ENCODE measurements at places on chromosomes 3 and 15.

GRCh38 chr3:27976933-27977332 is 254.8 kb upstream of the EOMES start:
- DNase-seq = no peak

DNA sequence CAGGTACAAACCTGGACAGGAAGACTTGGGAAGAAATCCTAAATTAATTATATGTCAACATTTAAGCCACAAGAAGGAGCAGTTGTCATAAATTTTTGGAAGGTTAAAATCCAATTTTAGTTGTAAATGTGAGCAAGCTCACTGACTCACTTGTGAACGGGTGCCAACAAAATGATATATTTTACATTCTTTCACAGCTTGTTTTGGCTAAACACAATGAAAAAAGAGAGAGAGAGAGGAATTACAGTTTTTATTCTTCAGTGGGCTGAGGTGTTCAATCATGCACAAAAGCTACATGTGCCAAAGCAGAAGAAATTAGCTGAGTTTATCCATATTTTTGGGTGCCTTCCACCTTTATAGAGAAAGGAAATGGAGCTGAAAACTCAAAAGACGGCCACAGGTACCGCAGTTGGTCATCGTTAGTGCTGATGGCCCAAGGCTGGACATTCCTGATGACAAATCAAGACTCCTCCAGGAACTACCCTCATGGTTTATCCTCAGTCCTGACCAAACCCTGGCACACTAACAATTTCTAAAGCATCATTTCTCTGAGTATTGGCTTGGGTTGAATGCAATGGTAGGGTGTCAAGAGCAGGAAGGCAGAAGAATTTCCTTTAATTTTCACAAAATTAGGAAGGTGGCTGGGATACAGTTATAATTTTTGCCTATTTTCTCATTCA is 37.6 kb upstream of the WNT5A start:
- DNase-seq = no peak

DNA sequence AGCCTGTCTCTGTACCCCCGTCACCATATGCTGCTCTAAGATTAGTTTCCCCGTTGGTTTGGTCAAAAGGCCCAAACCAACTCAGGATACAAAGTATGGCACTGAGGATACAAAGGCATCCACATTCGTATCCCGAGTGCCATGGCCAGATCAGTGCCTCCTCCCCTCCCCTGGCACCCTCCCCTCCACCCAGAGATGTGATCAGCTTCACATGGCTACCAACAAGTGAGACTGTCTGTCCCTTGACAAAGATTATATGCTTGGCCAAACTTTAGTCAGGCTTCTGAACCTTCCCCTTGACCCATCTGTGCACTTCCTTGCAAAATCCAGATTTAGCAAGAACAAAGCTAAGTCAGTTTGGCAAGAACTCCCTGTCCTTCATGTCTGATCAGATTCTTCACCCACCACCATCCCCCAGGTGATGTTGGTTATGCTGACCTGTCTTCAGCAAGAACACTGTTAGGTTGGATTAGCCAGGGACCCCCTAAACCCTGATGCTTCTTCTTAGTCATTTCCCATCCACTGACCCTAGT is 61.7 kb downstream of the KLF15 start:
- DNase-seq = peak; percentile 8

GRCh38 chr3:152243721-152244516 is 24.8 kb upstream of the MBNL1 start:
- DNase-seq = no peak

DNA sequence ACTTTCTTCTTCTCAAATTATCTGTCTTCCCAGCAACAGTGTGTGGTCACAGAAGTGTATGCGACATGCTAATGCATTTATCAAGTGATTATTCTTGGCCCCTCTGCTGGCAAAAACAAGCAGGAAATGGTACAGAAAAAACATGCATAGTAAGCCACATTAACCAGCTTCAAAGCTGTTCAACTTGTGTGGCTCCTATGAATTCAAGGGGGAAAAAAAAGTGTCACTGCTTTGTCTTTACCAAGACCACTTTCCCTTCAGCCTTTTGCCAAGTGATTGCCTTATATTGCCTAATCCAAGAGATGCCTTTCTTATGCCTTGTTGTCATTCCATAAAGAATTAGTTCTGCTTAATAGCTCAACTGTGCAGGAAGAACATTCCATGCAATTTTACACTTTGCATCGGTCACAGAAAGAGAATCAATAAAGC is 39.1 kb downstream of the PRTG start:
- no peak for DNase-seq

DNA sequence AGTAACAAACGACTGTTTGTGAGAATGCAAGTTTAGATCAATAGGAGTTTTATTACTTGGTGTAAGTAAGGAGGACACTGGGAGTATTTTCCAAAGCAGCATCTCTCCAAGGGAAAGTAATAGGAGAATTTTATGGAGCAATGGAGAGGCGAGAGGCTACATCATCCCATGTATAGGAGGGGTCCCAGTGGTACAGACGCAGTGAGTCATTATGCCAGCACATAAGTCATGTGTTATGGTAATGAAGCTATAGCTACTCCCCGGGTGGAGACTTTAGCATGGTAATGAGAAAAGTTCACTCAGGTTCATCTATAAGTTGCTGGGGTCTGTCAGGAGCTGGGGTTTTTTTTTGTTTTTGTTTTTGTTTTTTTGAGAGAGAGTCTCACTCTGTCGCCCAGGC is 29.5 kb upstream of the ZNF445 start:
- no peak for DNase-seq

DNA sequence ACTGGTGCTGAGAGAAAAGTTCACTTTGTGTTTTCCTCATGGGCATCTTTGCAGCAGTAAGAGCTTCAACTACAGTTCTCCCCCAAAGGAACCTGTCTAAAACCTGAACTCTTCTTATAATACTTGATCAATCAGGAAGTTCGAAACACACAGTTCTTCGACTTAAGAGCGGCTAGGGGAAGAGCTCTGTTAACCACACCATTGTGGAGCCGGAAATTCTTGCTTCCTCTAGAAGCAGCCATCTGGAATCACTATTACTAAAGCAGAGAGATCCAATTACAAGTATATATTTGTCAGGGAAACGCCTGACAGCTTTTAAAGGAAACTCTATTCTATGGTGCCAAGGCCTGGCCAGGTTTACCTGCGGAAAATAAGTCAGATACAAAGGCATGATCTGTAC is 337.3 kb upstream of the CBLB start:
- no peak for DNase-seq

DNA sequence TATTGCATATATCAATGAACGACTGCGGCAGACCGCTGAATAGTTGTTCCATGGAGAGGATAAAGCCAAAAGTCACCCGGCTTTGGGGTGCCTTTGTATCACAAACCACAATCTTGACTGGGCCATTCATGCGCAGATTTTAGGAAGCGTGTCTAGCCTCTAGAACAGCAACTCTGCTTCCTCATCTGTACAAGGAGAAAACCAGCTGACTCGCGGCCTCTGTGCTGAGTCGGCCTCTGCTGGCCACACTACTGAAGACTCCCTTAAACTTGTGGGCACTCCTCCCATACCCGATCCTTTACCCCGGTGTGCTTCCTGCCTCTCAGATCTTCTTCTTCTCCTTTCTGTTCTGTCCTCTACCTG is 872 bp downstream of the DLEC1 start:
- peak; percentile 83 for DNase-seq

DNA sequence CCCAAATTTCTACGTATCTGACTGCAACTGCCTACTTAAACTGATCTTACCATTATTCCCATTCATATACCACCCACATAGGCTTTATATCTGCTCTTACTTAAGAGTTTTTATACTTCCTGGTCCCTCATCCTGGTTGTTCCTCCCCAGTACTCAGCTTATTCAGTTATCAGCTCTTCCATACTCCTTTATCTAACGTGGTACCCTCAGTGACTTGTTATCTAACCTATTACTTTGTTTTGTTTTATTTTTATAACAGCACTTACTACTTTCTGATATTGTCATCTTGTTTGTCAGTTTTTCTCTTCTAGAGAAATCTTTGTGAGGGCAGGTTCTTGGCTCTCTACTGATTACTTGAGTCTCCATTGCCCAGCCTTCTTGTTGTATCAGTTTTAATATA is 100.6 kb downstream of the ZNF609 start:
- no peak for DNase-seq

DNA sequence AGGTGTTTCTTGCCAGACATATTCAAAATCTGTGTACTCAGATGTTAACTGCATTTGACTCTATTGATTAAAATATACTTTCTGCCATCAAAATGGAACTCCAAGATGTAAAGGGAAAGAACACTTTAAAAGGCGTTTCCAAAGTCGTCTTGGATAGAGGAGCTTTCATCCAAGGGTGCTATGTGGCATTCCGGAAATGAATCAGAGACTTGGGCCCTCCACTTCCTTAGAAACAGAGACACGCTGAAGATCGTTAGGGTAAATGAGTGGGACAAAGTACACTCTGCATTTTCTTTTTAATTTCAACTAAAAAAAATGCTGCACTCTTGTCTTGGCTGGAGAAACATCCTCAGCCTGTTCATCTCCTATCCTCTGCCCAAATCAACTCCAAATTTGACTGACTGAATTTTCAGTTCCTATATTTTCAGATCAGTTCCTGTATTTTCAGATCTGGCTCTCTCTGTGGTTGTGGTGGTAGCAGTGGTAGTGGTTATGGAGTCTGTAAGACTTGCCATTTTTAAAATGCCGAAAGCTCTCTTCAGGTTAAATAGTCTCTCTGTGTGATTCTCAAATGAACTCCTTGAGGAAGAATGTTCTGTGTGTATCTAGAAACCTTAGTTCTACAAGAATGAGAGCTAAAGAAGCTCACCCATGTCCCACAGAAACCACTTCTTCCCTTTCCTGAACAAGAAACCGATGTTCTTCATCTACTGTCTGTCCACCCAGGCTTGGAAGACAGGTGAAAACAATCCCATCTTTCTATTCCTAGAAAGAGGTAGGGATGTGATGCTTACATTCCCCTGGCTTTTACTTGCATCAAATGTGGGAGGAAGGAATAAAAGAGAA is 156.8 kb upstream of the ICE2 start:
- DNase-seq = no peak

DNA sequence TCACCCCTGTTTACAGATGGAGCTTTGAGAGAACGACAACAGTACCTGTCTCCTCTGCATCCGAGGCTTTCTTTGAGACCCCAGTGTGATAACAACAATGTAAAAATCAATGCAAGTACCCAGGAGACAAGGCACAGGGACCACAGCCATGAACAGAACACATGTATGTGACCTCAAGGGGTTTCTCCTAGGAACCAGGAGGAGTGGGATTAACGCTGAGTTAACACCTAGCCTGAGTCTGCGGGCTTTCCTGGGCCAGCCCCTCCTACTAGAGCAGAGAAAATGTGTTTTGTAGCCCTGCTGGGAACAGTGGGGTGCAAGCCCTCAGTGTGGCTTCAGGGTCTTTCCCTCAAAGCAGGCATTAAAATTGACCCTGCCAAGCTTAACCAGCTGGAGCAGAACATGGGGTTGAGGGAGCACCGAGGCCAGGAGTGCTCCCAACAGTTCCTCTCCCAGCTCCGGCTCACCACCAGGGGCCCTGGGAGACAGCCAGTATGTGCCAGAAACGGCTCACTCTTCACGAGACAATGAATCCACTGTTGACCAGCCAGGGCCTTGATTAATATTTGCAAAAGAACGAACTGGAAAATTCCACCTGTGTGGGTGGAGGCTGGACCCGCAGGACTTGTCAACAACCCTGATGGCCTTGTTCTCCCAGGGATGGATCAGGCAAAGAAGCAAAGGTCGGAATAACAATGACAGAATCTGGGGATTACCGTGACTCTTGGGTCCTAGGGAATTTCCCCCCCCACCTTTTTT is 3.6 kb downstream of the CHDH start:
- no peak for DNase-seq

GRCh38 chr3:18988614-18989229 is 159.6 kb upstream of the KCNH8 start:
- DNase-seq = no peak

- no peak for DNase-seq
These were observed 25.3 kb downstream of the FBXO22 start for GRCh38 chr15:75928680-75929608.

DNA sequence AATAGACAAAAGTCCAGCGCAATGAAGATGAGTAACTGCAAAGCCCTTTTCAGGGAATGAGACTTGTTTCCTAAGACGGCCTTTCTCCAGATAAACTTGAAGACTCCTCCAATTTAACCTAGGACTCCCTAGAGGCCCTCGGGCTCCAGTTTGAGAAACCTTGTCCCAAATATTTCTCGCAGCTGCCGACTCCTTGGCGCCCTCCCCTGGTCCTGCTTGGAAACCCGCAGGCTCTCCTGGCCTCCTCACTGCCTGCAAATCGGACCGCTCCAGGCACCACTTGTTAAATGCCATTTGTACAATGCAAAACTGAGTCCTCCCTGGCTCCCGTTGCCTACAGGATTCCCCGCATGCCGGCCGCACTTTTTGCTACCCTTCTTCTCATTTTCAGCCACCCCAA is 36.8 kb downstream of the MUC4 start:
- no peak for DNase-seq

DNA sequence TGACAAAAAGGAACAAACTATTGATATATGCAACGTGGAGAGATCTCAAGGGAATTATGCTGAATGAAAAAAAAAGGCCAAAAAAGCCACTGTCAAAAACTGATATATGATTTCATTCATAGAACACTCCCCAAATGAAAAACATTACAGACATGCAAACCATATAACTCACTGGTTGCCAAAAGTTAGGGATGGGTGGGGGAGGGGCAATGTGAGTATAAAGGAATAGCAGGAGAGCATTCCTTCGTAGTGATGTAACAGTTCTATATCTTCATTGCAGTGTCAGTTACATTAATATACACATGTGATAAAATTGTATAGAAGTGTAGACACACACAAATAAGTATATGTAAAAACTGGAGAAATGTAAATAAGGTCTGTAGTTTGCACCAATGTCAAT is 12.2 kb downstream of the GBE1 start:
- no peak for DNase-seq

GRCh38 chr3:16468002-16468335 is 45.5 kb downstream of the RFTN1 start:
- DNase-seq = no peak

- DNase-seq = no peak
These were observed 171.6 kb upstream of the TSC22D2 start for GRCh38 chr3:150236316-150237082.

DNA sequence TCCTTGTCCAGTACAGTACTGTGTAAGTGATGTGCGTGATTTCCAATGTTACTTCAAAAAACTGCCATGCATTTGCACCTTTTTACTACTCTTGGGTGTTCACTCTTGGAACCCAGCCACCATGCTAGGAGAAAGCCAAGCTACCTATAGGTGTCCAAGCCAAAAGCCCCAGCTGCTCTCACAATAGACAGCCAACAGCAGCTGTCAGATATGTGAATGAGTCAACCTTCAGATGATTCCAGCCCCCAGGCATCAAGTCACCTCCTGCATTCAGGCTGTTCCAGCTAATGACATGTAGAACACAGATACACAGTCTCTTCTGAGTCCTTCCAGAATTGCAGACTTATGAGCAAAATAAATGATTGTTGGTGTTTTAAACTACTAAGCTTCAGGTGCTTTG is 417.7 kb upstream of the TGFBR2 start:
- no peak for DNase-seq

Data from tibial artery (tissue), 4 donors.